ENCODE measurements at places on chromosomes 11 and 22.

- DNase-seq = no peak
Observed at GRCh38 chr22:48824712-48825651, 1002.7 kb downstream of the BRD1 start.

DNA sequence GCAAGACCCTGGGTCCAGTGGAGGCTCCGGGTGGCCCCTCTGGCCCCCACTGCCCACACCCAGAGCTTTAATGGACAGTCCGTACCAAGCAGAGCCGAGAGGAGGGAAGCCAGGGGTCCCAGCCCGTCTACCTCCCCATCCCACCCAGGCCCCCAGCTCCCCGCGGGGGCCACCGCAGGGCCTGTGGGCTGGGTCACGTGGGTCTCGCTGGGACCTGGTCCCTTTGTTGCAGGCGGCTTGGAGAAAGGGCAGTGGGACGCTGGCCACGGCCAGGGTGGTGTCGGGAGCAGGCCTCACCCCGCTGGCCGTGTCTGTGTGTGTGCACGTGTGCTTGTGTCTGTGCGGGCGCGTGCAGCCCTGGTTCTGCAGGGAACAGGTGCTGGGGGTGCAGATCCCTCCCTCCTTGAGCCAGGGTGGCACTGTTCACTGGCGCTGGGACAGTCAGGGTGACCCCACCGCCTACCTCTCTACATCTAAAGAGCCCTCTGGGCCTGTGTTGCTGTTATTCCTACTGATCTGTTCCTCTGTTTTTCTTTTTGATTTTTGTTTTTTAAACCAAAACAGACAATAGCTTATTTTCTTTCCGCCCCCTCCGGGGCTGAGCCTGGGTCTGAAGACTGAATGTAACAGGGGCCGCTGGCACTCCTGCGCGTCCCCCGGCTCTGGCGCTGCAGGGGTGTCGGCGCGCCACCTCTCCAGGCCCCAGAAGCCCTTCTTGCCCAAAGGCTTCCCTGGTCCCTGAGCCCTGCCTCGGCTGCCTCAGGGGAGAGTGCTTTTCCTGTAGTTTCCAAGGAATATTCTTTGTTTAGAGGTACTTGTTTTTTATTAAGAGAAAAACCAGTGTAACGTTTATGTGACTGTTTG lies 20.1 kb upstream of the TMEM191C start:
- no peak for DNase-seq

- DNase-seq = no peak
Observed at GRCh38 chr22:25644122-25644521, 79.6 kb downstream of the GRK3 start.

GRCh38 chr11:28347371-28347770 lies 239.2 kb downstream of the METTL15 start:
- no peak for DNase-seq

- no peak for DNase-seq
Observed at GRCh38 chr22:45564349-45565030, 61.8 kb downstream of the FBLN1 start.

DNA sequence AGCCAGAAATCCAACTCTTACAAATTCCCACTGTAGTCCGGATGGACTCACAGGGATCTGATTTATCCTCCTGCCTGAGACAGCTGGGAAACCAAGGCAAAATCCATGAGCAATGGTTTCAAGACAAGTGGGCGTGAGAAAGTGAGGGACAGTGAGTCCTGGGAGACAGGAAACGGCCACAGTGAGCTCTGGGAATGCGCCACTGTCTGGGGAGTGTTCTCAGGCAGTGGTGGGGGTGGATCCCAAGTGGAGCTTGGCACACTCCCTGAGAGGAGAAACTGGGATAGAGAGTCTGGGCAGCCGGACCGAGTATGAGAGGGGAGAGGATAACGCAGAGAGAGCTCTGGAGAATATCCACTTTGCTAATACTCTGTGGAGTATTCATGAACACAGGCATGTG lies 9.8 kb downstream of the IL17REL start:
- DNase-seq = no peak
